ENCODE measurements at places on chromosomes 6 and 20.
A peak's percentile ranks its signal among the peaks of the same experiment; 100 is the strongest.

DNA sequence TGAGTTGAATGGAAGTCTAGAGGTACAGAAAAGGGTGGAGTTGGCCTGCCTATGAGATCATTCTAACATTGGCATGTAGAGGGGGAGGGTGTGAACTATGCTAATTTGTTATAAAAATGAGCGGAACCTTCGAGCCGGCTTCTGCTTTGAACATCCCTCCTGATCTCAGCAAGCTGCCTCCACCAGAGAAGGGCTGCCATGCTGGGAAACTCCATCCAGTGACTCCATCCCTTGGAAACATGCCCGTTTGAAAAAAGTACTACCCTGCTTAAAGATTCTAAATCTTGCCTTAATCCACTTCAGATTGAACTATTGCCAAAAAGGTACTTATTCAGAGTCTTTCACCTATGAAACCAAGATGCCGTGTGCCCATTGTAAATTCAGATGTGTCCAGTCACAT is 43.6 kb upstream of the TMEM170B start:
- no peak for DNase-seq

DNA sequence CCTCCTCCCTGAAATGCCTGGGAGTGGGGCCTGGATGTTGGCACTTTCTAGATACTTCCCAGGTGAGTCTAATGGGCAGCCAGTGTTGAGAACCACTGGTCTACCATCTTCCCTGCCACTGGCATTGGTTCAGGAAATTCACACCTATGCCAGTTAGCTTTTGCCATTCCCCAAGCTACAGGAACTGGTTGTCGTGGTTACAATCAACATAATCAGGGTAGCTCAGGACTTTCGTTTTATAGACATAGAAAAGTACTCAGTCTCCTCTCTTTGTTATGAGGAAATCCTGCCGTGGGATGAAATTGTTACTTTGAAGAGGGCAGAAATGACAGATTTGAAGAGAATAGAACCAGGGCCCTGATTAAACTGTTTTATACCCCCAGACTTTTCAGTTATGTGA is 127.9 kb upstream of the FOXO3 start:
- no peak for DNase-seq

GRCh38 chr20:62840244-62841197 is 21.1 kb downstream of the TCFL5 start:
- DNase-seq: no peak

- no peak for DNase-seq
These were observed 17.6 kb downstream of the CAPN11 start for GRCh38 chr6:44176130-44176761.

DNA sequence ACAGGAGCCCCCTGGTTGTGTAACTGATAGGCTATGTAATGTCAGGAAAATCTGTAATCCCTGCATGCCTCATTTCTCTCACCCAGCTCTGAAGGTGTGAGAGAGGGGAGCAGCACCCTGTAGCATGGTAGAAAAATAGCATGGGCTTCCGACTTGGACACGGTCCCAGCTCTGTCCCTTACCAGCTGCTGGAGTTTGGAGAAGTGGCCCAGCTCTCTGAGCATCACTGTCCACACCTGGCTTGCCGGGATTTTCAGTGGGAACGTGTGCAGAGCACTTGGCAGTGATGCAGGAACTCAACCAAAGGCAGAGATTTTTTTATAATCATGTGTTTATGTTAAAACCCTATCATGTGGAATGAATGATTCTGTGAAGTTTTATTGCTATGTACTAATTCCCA is 34.6 kb downstream of the STK35 start:
- no peak for DNase-seq

GRCh38 chr6:82038631-82039030 is 208.9 kb downstream of the IBTK start:
- no peak for DNase-seq

- no peak for DNase-seq
These were observed 3.4 kb downstream of the THEMIS start for GRCh38 chr6:127897484-127897883.

DNA sequence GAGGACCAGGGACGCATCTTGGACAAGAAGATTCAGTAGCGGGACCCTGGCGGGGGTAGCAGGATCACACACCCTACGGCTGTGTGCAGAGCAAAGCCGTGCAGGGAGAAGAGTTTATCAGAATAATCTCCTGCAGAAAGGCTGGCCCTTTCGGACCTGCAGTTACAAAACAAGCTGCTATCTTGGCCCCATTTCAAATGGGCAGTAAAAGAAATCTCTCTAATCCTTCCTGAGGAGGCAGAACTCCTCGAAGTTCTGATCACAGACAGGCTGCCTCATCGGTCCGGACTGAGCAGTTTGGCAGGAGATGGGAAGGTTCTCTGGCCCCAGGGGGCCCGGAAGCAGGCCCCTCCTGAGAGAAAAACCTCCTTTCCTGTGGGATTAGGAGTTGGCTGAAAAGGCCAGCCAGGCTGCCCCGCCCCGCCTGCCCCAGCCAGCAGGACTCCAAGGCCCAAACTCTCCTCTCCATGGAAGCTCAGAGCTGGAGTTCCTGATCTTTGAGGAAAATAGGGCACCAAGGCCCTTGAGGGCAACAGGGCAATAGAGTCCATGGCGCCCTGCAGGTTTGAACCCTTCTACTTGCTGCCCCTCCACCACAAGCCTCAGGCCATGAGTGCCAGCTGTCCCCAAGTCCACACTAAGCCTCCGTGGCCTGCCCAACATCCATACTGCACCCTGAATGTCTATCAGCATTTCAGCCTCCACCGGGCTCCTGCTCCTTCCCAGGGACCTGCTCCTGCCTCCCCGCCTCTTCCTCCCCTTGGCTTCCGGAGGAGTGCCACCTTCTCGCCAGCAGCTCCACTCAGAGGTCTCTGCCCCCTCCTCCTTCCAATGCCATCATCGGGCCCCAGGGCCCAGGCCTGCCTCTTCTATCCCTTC is 141.3 kb downstream of the PREX1 start:
- no peak for DNase-seq

- no peak for DNase-seq
These were observed 273.4 kb upstream of the CITED2 start for GRCh38 chr6:139647841-139648240.

- DNase-seq: no peak
These were observed 160.1 kb upstream of the CITED2 start for GRCh38 chr6:139534472-139535115.

DNA sequence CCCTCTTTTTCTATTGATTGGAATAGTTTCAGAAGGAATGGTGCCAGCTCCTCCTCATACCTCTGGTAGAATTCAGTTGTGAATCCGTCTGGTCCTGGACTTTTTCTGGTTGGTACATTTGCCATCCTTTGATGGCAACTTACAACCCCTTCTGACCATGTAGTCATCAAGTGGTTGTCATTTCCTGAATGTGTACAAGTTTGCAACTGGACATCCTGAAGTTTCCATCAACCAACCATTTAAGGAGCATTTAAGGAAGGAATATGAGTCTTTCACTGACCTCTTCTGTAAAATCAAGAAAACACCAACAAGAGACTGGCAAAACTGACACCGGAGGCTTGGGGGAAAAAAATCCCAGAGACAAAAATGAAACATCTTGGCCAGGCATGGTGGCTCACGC is 97.4 kb downstream of the RIN2 start:
- no peak for DNase-seq

DNA sequence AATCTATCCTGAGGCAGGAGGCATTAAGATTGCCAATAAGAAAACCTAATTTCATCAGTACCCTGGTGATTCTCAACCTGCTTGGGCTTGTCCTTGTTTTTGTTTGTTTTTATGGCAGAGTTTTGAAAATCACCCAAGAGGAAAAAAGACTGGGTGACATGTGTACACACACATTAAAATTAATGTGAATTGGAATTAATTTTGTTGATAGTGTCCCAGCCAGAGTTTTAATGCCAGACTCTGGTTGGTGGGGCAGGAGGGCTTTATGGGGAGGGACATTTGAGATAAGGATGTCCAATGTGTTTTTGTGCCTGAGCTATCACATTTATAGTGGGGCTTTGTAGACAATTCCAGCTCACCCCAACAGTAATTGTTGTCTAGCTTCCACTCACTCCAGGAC is 184.6 kb downstream of the ID4 start:
- peak; percentile 9 for DNase-seq

DNA sequence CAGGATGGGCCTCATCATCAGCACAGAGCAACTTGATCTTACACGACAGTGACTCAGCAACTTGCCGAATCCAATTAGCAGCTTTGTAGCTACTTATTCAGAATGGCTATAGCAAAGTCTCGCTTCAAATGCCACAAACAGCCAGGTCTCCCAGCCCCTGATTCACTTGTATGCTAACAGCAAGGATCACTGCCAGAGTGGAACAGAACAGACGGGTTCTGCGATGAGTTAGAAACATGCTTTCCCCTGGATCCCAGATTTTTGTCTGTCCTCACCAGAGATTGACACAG is 254.4 kb downstream of the NRN1 start:
- DNase-seq: no peak

DNA sequence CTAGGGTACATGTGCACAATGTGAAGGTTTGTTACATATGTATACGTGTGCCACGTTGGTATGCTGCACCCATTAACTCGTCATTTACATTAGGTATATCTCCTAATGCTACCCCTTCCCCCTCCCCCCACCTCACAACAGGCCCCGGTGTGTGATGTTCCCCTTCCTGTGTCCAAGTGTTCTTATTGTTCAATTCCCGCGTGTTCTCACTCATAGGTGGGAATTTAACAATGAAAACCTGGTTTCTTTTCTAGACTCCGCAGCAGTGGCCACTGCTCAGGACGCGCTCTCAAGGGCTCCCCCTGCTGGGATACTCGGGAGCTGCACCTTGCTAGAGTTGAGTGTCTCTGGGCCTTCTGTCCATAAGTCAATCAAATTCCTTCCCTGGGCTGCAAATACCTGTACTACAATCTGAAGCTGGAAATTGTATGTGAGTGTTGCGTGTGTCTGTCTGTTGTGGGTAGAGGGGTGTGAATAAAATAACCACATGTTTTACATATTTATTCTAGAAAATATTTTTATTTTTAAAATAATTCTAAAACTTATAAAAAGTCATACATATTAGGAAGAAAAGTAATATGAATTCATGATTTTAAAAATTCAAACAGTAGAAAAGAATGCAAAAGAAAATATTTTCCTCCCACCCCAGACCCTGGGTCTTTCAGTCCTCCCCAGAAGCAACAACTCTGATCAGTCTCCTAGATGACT is 8.2 kb upstream of the CEP250 start:
- DNase-seq: peak; percentile 24

DNA sequence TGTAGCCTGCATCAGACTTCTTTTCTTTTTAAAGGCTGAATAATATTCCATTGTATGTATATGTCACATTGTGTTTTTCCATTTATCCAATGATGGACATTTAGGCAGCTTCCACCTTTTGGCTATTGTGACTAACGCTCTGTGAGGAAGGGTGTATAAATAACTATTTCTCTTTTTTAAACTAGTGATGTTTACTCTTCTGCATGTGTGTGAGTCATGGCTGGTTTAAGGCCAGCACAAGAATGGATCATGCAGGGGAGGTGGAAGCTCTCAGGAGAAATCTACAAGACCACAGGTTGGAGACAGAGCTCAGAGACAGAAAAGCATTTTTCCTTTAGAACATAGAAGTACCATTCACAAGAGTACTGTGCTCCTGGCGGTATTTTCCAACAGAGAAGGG is 307.2 kb downstream of the SOX4 start:
- no peak for DNase-seq

DNA sequence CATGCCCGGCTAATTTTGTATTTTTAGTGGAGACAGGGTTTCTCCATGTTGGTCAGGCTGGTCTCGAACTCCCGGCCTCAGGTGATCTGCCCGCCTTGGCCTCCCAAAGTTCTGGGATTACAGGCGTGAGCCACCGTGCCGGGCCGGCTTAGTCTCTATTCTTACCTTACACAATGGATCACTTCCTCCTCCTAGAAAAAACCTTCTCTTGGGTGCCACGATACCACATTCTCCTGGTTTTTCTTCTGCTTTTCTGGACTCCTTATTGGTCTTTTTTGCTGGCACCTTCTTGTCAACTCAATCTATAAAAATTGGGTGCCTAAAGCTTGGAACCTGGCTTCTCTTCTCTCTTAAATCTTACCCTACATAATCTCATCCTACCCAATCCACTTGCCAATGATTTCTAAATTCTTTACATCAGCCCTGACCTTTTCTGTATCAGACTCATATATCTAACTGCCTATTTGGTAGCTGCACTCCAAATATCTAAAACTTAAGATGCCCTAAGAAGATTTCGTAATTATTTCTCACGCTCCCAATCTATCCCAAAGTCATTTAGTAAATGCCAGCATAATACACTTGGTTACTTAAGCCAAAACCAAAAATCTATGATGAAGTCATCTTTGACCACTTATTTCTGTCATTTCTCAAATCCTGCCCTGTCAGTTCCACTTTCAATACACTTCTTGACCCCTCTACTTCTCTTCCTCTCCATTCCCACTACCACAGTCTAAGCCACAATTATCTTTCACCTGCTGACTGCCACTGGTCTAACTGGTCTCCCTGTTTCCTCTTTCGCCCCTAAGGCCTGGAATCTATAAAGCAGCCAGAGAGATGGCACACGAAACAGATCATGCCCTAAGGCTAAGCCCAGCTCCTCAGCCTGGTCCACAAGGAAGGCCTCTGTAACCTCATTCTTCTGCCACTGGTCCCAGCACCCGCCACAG is 43.2 kb downstream of the ELMO2 start:
- DNase-seq: no peak

DNA sequence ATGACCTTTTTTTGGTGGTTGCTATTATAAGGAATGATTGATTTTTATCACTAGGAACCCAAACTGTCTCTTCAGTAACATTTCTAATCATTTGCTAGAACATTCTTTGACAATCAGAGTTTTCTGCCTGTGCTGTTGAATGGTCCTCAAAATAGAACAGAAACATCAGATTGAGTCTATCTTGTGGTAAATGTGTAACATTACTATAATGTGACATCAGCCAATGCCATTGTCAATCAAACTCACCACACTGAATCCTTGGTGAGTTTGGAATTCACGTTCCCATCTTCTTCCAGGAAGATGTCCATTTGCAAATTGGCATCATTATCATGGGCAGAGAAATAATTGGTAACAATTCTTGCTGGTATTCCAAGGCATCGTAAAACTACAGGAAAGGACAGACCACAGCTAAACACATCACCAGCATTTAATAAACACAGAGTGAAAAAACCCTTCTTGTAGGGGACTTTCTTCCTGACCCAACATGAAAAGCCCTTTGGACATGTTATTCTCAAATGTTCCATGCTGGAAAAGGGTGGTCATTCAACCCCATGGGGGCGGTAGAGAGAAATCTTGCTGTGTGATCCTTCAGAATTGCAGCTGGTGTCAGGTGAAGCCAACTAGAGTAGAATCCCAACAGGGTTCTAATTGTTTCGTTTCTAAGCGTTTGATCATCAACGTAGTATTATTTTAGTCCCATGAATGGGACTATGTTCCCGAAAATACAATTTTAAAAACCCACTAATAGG is 98.5 kb downstream of the F13A1 start:
- no peak for DNase-seq

- no peak for DNase-seq
These were observed 80.7 kb downstream of the THBS2 start for GRCh38 chr6:169172946-169173345.

DNA sequence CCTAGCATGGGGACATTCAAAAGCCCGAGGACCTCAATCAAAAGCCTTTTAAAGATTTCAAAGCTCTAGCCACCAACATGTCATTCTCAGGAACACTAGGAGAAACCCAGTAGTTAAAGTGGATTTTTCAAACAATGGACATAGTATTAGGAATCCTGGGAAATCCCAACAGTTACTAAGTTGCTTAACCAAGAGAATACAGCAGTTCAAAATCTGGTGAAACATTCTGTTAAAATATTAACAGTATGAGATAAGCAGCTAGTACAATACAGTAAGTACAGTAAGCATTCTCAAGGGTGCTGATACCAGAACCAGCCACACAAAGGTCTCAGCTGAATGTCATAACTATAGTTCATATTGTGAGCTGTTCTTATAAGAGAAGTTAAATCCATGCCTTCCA is 68.6 kb downstream of the CDK19 start:
- DNase-seq: no peak

- DNase-seq: no peak
These were observed 347.3 kb upstream of the CDH4 start for GRCh38 chr20:60904730-60905129.
